ENCODE measurements at places on chromosomes 3 and 15.

DNA sequence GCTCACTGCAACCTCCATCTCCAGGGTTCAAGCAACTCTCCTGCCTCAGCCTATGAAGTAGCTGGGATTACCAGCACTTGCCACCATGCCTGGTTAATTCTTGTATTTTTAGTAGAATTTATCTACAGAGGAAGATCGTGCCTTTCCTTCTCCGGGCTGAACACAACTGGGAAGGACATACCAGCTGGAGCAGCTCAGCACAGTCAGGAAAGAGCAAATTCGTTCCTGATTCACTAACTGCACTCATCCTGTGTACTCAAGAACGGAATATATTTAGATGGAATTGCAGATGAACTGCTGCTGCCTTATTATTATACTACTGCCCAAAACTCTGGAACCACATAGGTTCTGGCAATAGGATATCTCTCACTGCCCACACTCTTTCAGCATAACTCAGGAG lies 27.1 kb upstream of the P4HTM start:
- DNase-seq = no peak

GRCh38 chr15:30984118-30984517 lies 7.3 kb downstream of the MTMR10 start:
- no peak for DNase-seq

DNA sequence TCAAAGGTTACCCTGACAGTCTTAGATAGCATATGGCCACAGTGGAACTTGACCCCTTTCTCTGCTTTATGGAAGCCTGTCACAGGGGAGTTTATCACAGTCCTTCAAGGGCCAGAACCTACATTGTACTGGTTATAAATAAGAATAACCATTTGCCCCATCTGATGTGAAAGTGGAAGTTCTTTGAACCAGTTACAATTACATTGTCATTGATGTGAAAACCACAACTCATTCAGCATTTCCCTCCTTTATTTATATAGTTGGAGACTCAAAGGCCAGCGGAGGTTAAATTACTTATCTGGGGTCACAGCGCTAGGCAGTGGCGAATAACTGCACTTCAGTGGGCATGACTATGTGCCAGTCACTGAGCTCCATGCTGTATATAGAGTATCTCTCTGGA lies 60.5 kb upstream of the TBC1D5 start:
- no peak for DNase-seq

DNA sequence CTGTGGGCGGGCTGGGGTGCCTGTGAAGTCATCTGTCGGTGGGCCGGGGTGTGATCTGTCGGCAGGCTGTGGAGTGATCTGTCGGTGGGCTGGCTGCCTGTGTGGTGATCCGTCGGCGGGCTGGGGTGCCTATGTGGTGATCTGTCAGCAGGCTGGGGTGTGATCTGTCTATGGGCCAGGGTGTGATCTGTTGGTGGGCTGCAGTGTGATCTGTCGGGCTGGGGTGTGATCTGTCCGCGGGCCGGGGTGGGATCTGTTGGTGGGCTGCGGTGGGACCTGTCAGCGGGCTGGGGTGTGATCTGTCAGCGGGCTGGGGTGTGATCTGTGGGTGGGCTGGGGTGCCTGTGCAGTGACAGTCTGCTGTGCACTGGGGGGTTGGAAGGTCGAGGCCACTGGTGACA lies 204.5 kb downstream of the XXYLT1 start:
- DNase-seq = no peak

DNA sequence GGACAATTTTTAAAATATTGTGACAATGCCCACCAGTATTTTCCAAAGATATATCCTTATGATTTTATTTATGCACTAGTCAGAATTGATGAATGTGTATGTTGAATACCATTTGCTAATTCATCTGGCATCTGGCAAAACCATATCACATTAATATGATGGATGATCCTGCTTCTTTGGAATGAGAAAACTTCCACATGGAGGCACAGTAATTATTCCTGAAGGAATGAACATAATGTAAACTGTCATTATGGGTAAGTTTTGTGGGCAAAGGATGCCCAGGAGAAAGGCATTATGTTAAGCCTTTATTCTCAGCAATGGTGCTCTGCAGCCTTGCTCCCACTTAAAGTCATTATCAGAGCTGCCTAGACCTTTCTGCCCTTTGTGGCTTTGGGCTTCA lies 113.0 kb upstream of the MME start:
- DNase-seq = no peak
